ENCODE measurements at places on chromosomes 3 and 15. TPM values are rescaled to one million over a fixed set of nuclear protein-coding genes. Genes with fewer than 3 reads are reported as not detected.

GRCh38 chr3:13046569-13047274, 26.5 kb downstream of the IQSEC1 start:
- no peaks in the 10 kb centered on the region for H3K4me1 ChIP-seq
- H3K4me3 ChIP-seq: no peak overlapping the region
- DNase-seq: no peak
- H3K36me3 ChIP-seq: no peaks in the 10 kb centered on the region
- H3K27me3 ChIP-seq: peaks cover 37% of the 10 kb centered on the region

DNA sequence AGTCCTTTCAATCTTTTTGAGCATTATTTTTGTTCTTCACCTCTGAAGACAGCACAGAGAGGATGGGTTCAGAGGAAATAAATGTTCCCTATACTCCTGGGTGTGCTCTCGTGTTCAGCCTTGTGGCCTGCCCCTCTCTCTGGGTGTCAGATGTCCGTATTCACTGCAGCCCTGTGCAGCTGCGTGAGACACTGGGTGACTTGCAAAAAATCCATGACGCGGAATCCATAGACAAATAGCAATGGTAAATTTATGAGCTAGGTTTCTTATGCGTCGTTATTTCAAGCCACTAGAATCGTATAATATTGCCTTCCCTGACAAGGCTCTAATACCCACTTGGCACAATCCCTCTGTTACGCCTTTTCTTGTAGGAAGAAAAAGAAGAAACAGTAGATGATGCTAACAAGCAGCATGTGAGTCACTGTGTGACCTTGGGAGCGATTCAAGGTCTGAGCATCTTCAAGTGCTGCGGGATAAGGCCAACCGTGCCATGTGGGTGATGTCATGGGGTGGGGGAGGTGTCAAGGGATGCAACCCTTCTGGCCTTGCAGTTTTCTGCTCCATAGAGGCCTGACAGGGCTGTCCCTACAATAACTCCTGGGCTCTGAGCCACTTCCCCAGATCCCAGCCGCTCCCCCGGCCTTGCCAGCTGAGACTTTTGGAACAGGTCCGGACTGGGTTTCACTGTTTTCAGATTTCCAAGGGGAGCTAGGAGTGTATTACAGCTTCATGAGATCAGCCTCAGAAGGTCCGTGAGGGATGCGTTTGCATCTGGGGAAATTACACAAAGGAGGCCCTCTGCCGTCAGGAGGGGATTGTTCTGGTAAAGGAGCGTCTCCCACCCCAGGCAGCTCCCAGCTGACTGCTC, 47.6 kb upstream of the POMGNT2 start:
- H3K27me3 ChIP-seq: peaks cover 67% of the 10 kb centered on the region
- no peak for DNase-seq
- no peaks in the 10 kb centered on the region for H3K36me3 ChIP-seq
- no peaks in the 10 kb centered on the region for H3K4me1 ChIP-seq

DNA sequence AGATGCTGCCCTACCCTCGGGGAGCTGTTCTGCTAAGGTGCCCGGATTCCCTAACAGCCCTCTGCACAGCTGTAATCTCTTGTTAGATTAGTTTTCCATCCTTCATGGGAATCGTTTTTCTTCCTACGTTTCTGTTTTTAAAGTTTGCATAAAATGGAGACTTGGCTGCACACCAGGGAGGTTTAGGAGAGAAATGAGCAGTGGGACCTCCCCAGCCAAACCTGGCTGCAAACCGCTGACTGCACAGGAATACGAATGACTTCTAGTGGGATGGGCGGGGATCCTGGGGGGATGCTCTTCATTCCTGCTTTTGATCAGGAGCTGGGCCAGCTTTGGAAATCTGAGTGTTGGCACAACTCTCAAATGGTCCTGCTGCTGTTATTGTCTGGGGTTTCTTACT, 77.5 kb downstream of the THSD4 start:
- no peaks in the 10 kb centered on the region for H3K36me3 ChIP-seq
- H3K27me3 ChIP-seq: no peaks in the 10 kb centered on the region
- DNase-seq: no peak
- H3K4me1 ChIP-seq: no peaks in the 10 kb centered on the region
- H3K27ac ChIP-seq: no peak overlapping the region
- no peak overlapping the region for H3K4me3 ChIP-seq

The VWA5B2 gene
- total RNA-seq: 0.90 TPM

The GRIP2 gene
- total RNA-seq: not detected

The CP gene
- 5.4 TPM for total RNA-seq

The TMEM202 gene
- not detected for total RNA-seq

Measured in Calu3 (cell line).